ENCODE measurements at places on chromosomes 6 and 20.
A peak's percentile ranks its signal among the peaks of the same experiment; 100 is the strongest.

- no peak for DNase-seq
Measured at GRCh38 chr6:169536446-169537170, 165.2 kb downstream of the WDR27 start.

DNA sequence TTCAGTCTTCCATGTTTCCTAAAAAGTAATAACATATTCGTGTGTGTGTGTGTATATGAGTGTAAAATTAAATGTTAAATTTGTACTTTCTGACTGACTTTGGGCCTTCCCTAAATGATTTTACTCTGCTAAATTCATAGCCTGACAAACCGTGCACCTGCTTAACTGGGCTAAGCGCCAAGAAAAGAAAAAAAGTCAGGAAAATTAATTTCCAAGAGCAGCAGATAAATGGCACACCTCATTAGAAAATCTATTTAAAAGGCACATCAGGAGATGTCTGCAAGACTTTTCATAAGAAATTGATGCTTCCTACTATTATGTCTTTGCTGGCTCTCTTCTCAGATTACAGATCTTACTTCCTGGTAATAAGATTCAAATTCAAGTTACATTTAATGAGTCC lies 72.4 kb downstream of the TRDN start:
- DNase-seq, result no peak

- no peak for DNase-seq
Measured at GRCh38 chr6:85714893-85715530, 72.3 kb upstream of the SYNCRIP start.

DNA sequence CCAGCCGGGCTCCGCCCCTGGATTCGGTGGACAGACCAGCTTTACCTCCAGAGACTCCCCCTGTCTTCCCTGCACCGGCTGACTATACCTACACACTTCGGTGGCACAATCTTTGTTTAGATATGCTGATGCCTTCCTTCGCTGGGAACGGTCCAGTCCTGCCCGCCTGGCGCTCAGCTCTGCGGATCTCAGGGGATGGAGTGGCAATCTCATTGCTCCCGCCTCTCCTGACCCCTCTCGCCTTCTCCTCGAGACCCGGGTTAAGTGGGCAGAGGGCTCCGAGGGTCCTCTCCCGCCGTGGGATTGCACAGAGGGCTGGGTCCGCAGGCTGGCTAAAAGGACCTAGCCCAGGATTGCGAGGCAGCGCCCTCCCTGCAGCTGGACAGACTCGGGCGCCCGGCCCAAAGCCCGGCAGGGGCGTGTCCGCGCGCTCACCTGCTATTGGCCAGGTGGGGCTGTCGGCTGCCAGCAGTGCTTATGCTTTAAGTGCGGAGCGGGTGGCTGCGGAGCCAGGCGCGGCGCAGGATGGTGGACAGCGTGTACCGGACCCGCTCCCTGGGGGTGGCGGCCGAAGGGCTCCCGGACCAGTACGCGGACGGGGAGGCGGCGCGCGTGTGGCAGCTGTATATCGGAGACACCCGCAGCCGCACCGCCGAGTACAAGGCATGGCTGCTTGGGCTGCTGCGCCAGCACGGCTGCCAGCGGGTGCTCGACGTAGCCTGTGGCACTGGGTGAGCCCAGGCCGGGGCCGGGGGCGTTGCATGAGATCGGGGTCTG lies at the start of gene GNMT:
Gene GNMT, plus strand, starts transcription at position 512 of the 777 bp plus-strand sequence. Its CDS starts 14 bp downstream, at position 526.
- no peak for DNase-seq

DNA sequence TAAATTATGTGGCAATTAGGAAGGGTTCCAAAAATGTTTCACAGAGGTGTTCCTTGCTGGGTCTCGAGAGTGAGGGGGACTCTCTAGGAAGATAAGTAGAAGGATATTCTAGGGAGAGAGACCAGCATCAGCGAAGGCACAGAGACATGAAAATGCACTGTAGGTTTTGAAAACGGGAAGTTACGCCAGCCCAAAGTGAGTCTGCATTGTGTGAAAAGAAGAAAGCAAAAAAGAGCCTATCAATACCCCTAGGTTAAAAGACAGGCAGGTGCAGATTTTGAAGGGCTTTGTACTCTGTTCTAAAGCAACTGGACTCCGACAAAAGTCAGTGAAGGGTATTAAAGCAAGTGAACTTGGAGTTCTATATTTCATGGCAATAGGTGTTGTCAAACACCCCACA lies 25.7 kb upstream of the MRAP2 start:
- DNase-seq, result no peak

- DNase-seq, result no peak
Measured at GRCh38 chr6:130620338-130620781, 206.8 kb upstream of the SMLR1 start.

DNA sequence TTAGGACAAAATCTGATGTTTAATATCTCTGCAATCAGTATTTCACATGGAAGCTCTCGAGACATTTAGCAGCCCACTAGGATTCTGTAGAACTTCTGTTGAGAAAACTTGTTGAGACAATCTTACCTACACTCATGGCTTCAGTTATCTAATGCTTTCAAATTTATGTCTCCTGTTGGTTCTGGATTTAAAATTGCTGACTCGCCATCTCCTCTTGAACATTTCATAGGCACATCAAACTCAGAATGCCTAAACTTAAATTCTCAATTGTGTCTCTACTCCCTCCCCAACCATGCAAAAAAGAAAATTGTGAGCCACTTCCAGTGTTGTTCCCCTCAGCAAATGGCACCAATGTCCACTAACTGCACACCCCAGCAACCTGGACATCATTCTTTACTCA lies 142.5 kb upstream of the AHI1 start:
- DNase-seq, result no peak

DNA sequence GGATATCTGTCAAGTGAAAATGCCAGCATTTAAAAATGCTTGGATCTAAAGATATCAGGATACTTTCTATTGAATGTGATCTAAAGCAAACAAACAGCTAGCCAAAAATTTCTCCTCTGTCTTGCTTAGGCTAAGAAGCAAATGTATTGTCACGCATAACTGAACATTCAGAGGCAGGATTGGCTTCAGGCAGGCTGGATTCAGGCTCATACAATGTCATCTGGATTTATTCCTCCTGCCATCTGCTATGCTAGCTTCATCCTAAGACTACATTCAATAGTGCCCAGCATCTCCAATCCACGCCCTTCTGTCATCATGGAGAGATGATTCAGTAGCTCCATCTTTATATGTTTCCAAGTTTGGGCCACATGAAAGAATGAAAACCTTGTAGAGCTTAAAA lies 27.1 kb downstream of the PFDN4 start:
- no peak for DNase-seq

GRCh38 chr20:37335642-37336368 lies 10.1 kb upstream of the SRC start:
- DNase-seq, result no peak

DNA sequence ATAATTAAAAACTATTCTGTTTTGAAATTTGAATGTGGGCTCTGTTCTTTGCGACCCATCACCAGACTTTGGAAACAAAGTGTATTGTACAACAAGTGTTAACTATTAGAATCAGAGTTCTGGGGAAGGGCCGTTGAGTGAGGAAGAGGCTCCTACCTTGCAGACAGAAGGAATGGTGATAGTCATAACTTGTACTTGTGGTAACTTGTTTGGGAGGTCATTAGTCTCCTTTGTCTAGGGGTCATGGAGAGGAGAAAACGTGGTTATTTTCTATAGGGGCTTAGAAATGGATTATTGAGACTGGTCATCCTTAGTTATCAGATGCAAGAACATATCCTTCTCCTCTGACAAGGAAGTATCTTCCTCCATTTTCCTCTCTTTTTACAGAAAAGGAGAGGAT lies 174.8 kb downstream of the BMP2 start:
- DNase-seq, result no peak

GRCh38 chr6:119647309-119647708 lies 297.7 kb upstream of the MAN1A1 start:
- peak; percentile 17 for DNase-seq

DNA sequence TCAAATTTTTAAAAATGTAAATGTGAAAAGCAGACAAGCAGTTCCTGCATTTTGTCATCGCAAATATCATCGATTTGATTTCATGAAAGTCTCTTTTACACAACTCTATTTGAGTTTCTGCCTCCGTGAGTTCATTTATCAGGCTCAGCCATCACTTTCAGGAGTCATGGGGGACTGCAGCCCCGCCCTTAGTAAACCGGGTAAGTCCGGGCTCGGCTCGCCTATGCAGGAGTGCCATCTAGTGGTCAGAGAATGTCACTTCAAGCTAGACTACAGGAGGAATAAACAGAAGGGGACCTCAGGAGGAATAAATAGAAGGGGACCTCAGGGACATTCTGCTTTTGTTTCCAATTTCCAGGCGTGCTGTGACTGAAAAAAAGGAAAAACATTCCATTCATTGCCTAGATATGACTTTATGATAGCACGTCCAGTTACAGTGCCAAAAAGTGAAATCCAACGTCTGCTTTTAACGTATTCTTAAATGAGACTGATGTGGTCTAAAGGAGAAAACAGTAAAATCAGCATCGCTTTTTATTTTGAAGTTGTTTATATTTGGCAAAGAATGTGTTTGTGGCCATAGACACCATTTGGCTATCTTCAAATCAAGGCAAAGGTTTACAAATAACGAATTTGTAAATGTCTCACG lies 333.9 kb downstream of the HACE1 start:
- peak; percentile 27 for DNase-seq

- no peak for DNase-seq
Measured at GRCh38 chr20:6663751-6664388, 103.6 kb upstream of the BMP2 start.

GRCh38 chr20:10125757-10126156 lies 91.0 kb downstream of the ANKEF1 start:
- DNase-seq, result no peak

DNA sequence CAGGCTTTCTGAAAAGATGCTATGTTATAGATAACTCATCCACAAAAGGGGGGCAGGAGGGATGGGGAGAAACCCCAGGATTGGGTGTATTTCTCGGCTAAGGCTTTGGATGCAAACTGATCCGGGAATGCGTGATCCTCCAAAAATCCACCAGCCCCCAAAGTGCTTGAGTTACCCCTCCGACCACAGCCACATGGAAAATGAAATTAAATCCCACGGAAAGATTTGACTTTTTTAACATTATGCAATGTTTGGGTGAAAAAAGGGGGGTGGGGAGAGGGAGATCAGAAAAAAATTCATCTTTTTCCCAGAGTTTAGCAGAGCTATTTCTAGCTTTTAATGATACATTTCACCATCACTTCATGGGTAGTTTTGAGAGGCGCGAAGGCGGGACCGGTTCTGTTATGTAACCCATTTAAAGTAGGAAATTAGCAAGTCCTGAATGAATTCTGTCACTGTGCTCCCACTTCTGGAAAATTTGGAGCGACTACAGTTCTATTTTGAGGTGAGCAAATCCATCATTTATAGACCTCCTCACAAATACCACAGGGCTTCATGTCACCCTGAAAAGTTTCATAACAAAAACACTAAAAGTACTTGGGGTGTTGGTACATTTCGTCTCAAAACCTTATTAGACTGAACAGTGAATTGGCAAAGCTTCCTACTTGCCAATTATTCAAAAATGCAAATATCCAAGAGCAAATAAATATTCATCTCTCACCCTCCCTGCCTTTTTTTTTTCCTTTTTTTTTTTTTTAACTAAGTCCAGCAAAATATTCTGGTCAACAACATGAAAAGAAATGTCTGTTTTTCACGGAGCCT lies 51.9 kb upstream of the NFATC2 start:
- DNase-seq, result no peak

DNA sequence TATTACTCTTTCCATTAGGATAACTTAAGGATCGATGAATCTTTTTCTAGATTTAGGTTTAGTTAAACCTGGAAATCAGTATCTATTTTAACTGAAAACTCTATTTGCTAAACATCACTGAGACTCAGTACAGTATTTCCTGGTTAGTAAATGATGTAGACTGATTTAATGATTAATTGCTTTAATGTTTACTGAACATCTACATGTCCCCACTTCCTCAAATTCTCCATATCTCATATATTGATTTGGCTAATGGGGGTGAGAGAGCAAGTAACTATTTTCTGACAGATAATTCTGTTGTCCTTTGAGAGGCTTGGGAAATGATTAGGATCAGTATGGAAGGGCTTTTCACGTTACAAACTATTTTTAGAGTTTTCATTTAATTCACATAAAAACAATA lies 10.3 kb downstream of the MKKS start:
- DNase-seq, result no peak

DNA sequence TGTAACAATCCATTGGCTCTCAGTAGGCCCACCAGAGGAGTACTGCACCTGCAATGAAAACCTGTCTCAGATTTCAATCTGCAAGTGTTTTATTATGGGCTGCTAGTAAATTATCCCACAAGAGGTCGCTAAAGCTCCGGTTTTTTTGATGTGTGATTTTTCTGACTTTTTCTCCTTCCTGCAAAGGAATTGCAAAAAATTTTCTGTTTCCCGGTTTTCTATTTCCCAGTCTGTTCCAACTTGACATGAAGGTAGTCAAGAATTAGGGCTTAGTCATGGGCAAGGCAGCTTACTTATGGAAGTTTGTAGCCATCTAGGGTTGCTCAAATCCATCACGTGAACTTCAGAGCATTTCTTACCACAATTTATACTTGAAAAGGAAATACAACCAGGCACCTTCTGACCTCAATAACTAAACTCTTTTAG lies 38.5 kb upstream of the AHI1 start:
- peak; percentile 64 for DNase-seq
